ENCODE measurements at places on chromosomes 7 and 10.

GRCh38 chr7:121510858-121511482 is 114.9 kb upstream of the FAM3C start:
- no peak for DNase-seq

DNA sequence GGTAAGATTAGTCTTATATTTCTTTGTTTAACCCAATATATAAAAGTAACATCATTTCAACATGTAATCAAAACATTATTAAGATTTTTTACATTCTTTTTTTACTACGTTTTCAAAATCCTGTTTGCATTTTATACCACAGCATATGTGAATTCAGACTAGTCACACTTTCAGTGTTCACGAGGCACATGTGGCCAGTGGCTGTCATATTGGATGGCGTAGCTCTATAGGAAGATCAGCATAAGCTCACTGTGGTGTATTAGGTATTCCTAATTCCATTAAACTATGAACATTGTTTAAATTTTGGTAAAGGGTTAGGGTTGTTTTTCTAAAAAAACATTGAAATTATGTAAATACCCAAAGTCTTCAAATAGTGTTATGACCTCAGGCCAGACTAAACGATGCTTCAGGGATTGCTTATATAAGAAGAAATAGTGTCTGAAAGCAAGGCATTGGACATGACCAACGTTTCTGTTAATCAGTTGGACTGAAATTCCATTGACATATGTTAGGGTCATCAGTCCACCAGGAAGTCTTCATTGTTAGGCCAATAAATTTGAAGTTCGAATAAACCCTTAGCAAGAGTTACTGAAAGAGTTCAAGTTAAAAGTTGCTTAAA is 97.0 kb downstream of the BICC1 start:
- no peak for DNase-seq

GRCh38 chr7:12578930-12579640 is 8.6 kb downstream of the SCIN start:
- no peak for DNase-seq

DNA sequence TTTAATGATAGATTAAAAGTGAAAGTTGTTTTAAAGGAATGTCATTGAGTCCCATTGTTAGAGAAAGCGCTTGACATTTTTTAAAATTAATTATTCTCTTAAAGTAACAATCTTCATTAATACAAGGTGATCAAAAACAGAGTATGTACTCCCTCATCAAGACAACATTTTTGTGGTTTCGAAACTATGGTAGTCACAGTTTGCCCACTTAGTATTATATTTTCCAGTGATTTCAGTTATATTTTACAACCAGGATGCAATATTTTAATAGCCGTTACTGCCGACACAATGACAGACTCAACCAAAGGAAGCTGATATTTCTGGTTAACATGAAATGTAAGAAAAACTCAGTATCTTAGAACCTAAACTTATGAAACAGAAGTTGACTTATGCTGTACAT is 31.3 kb downstream of the MKX start:
- DNase-seq = no peak

DNA sequence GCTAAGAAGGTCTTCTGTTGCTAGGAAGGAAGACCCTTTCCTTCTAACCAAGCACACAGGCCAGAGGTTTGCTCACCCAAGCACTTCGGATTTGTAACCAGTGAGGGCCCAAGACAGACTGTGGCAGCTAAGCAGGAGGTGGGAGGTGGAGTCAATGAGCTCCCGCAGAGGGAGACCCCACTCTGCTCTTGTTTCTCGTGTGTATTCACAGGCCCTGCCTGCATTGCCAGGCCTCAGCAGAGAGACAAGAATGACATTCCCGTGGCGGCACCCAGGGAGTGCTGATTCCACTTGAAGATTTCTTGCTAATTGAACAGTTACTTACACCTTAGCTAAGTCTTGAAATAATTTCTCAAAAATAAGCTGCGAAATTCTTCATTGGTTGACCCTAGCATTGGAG is 13.4 kb downstream of the PKD1L1 start:
- DNase-seq = no peak

DNA sequence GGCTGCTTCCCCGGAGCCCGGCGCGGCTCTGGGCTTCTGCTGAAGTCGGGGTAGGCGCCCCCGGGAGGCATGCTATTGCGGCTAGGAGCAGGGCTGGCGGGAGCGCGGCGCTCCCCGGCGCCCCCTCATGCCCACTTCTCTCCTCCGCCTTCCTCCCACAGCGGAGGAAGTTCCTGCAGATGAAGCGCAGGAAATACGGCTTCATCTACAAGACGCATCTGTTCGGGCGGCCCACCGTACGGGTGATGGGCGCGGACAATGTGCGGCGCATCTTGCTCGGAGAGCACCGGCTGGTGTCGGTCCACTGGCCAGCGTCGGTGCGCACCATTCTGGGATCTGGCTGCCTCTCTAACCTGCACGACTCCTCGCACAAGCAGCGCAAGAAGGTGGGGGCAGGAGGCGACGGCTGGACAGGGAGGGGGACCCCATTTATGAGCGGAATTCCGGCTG is 479 bp downstream of the CYP26A1 start:
- DNase-seq = no peak

DNA sequence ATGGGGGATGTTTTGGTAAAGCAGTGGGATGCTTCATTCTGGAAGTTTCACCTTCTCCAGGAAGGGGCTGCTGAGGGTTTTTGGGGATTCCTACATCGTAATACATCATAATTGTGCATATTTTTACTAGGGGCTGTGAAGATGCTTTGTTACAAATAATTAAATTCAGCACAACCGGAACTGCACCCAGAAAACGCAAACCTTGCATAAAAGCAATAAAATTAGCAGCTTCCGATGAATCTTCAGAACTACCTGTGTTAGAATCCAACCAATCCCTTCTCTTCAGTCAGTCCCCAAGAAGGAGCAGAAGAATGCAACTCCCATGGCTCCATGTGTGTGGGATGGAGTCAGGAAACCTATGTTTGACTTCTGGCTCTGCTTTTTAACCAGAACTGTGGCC is 48.4 kb upstream of the HMX3 start:
- DNase-seq = no peak

DNA sequence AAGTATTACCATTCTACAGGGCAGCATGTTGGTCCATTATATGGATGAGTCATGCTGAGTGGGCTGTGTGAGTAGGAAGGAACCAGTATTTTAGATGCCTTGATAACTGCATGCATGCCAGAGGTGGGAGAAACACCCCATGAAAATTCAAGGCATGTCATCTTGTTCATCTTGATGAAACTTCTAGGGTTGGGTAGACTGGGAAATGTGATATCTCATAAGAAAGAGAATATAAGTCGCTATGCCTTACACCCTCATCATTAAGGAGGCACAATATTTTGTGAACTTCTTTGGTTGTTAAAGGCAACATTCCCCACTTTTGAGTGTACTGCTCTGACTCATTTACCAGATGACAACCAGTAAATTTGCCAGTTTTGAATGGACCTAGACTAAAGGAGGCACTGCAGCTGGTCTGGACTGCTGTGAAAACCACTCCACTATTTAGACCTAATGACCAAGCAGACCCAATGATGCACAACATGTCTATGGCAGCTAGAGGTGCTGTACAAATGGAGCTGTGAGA is 48.0 kb downstream of the ZNF365 start:
- DNase-seq = no peak

- no peak for DNase-seq
Observed at GRCh38 chr7:84705706-84706105, 481.1 kb downstream of the SEMA3D start.

GRCh38 chr10:45093945-45094344 is 93.2 kb downstream of the ZNF22 start:
- DNase-seq = no peak

DNA sequence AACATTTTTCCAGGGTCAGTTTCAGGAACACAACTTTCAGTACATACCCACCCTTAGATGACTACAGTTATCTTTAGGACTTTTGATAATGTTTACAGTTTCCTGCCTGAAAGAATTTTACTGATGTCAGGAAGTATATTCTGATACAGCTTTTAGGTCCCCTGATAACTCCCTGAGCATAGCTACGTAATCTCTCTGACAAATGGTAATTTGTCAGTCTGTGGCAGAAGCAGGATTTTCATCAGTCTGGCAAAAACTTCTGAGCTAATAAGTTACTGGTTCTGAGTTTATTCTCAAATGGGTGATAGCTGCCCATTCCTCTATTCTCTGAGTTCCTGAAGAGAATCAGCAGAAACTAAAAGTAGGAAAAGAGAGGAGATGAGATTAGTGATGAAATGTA is 270.1 kb upstream of the MTPN start:
- no peak for DNase-seq

DNA sequence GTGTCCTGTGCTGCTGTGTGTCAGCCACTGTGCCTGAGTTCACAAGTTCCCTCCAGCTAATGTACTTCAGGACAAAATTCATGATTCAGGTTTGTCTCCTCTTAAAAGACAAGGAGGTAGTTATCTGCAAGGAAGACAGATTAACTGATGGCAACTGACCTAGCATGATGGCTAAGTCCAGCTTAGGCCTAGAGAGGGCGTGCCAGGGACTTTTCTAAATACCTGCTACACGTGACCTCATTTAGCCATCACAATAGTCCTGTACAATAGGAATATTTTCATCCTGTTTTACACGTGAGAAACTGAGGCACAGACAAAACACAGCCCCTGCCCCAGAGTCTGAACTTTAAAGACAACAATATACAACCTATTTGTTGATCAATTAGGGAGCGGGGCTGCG is 275.7 kb downstream of the XPNPEP1 start:
- no peak for DNase-seq

DNA sequence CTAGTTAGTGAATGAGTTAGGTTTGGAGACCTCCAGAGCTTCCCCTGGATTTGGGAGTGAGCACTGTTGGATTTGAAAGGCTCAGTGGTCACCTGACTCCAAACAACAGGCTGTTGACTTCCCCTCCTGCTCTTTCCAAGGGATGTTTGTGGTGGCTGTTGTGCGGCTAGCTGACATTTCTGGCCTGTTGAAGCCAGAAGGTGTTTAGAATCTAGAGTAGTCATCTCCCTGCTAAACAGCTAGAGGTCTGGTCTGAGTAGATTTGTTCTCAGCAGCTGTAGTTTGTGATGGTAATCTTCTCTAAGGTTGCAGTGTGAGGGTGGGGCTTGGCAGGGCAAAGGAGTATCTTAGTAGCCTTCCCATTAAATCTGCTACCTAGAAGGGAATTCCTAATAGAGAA is 30.1 kb downstream of the BPGM start:
- no peak for DNase-seq

All from mucosa of descending colon (tissue), 3 donors.